ENCODE measurements at places on chromosomes 3 and 15. TPM values are rescaled to one million over a fixed set of nuclear protein-coding genes. Genes with fewer than 3 reads are reported as not detected.

DNA sequence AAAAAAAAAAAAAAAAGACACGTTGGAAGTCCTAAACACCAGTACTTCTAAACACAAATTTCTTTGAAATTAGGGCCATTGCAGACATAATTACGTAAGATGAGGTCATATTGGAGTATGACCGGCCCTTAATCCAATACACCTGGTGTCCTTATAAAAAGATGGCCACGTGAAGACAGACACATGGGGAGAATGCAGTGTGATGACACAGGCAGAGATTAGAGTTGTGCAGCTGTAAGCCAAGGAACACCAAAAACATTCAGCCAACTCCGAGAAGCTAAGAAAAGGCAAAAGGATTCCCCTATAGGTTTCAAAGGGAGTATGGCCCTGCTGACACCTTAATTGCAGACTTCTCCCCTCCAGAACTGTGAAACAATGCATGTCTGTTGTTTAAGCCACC, 379.0 kb upstream of the PDZRN3 start:
- H3K4me3 ChIP-seq: no peak overlapping the region
- no peaks in the 10 kb centered on the region for H3K36me3 ChIP-seq
- no peak for DNase-seq
- H3K27me3 ChIP-seq: no peaks in the 10 kb centered on the region
- H3K27ac ChIP-seq: no peak overlapping the region
- no peaks in the 10 kb centered on the region for H3K4me1 ChIP-seq

- no peak overlapping the region for H3K4me3 ChIP-seq
- no peak overlapping the region for H3K27ac ChIP-seq
- no peaks in the 10 kb centered on the region for H3K36me3 ChIP-seq
- no peaks in the 10 kb centered on the region for H3K4me1 ChIP-seq
These were observed 217.6 kb downstream of the ARRDC4 start for GRCh38 chr15:98177966-98178592.

DNA sequence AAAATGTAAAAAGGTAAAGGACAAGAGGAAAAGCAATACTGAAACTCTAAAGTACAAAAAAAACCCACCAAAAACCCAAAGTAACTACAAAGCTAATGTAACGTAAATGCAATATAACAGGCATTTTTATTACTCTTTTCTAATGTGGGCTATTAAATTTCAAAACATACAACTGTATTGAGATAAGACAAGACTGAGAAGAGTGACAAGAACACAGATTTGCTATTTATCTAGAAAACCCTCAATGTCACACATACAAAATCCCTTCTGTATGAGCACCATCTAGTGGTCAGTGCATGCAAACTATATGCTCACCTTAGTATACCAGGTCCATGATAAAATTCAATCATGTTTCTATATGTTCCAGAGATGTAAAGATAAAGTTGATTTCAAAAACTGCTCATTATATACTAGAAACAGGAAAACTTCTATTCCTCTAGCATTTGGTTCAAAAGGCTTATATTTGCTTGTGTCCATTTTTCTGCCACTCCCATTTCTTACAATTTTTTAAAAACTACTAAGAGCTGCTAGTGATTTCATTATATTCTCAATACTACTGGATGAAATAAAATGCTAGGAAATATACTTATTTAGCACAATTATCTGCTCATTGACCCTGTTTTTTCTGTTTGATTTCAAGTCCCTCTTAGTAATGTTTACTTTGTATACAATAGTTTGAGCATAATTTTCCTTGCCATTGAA, 111.4 kb downstream of the DLG1 start:
- H3K27ac ChIP-seq: no peak overlapping the region
- no peaks in the 10 kb centered on the region for H3K27me3 ChIP-seq
- H3K4me3 ChIP-seq: no peak overlapping the region
- no peaks in the 10 kb centered on the region for H3K36me3 ChIP-seq

COPS2 gene
- 33.7 TPM for total RNA-seq

GRCh38 chr3:130582457-130583153, 65.6 kb downstream of the COL6A6 start:
- H3K27ac ChIP-seq: no peak overlapping the region
- H3K36me3 ChIP-seq: no peaks in the 10 kb centered on the region
- H3K4me1 ChIP-seq: no peaks in the 10 kb centered on the region
- no peak overlapping the region for H3K4me3 ChIP-seq
- no peak for DNase-seq
- no peaks in the 10 kb centered on the region for H3K27me3 ChIP-seq

DNA sequence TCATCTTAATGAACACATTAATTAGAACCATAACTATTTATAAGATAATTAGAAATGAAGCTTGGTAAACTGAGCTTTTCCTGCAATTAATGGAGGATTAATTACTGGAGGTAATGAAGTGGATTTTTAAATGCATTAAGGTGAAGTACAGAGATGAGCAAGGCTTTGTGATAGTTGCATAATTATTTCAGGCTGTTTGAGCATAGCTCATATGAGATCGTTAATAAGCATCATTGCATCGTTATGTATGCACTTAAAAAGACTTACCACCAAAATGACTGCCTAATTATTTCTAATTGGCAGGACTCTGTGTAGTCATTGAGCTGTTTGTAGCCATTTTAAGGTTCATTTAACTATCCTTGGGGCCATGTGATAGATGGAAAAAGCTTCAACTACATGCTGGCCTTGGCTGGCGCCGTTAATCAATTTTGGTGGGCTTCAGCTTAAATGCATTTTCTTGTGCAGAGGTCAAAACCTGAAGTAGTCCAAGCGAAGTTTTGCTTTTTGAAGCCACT, 55.3 kb downstream of the RSRC1 start:
- H3K4me1 ChIP-seq: peaks cover 6% of the 10 kb centered on the region
- no peaks in the 10 kb centered on the region for H3K27me3 ChIP-seq
- DNase-seq: no peak
- H3K4me3 ChIP-seq: no peak overlapping the region

- H3K4me3 ChIP-seq: no peak overlapping the region
- no peak for DNase-seq
- peaks cover 33% of the 10 kb centered on the region for H3K4me1 ChIP-seq
- H3K36me3 ChIP-seq: no peaks in the 10 kb centered on the region
- H3K27me3 ChIP-seq: no peaks in the 10 kb centered on the region
These were observed 32.9 kb downstream of the B3GALNT1 start for GRCh38 chr3:161072211-161072621.

PATL2 gene
- total RNA-seq: 1.6 TPM

DNA sequence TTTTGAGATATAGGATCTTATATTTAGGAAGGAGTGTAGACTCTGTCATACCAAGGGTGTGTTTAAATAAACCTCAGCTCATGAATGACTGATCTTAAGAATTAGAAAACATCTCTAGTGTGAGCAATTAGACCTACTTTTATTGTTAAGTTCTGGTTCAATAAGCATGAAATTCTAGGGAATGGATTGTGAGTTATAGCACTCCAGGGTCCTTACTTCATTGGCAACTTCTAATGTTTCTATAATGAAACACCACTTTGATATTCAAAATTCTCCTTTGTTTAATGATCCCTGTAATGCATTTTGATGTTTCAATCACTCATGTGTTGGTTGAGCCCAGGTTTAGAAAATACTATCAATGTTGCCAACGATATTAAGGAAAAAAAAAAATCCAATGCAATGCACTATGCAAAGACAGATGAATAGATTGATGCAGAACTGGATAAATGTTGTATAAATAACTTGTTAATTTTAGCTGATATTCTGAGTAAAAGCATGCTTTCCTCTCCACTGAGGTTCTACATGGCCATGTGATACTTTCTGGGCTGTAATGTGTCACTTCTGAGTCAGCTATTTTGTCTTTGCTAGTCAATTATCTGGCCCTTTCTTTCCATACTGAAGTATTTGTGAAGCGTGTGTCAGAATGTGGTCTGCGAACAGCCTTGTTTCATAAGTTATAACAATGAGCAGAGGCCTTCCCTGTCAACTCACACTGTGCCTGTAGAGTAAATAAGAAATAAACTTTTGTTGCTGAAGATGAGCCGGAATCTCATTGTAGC, 1035.9 kb downstream of the PLOD2 start:
- H3K27me3 ChIP-seq: no peaks in the 10 kb centered on the region
- no peak for DNase-seq
- H3K4me3 ChIP-seq: no peak overlapping the region
- H3K27ac ChIP-seq: no peak overlapping the region
- H3K36me3 ChIP-seq: no peaks in the 10 kb centered on the region
- no peaks in the 10 kb centered on the region for H3K4me1 ChIP-seq

- no peak overlapping the region for H3K4me3 ChIP-seq
- H3K27me3 ChIP-seq: no peaks in the 10 kb centered on the region
- H3K36me3 ChIP-seq: no peaks in the 10 kb centered on the region
These were observed 20.0 kb downstream of the SLC27A2 start for GRCh38 chr15:50202003-50202402.

GRCh38 chr3:120129718-120130513, 35.7 kb upstream of the GSK3B start:
- no peaks in the 10 kb centered on the region for H3K27me3 ChIP-seq
- H3K4me1 ChIP-seq: no peaks in the 10 kb centered on the region
- H3K36me3 ChIP-seq: no peaks in the 10 kb centered on the region
- DNase-seq: no peak
- no peak overlapping the region for H3K27ac ChIP-seq

DNA sequence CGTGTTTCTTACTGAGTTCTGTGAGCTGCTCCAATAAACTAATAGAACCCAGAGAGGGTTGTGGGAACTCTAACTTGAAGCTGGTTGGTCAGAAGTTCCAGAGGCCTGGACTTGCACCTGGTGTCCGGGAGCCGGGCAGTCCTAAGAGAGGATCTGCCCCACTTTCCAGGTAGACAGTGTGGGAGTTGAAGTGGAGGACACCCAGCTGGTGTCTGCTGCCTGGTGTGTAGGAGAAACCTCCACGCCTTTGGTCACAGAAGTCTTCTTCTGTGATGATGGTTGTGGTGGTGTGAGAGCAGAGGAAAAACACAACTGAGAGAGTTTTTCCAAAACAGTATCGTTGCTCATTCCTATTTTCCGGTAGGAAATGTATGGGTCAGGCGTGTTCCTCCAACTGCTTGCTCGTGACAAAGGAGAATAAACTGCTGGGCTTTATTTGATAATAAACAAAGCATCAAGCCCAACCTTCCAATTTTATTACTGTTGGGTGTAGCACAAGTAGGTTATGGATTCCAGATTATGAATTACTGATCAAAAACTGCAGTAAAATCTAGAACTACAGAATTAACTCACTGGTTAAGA, 137.0 kb downstream of the KLF13 start:
- no peak overlapping the region for H3K27ac ChIP-seq
- no peaks in the 10 kb centered on the region for H3K27me3 ChIP-seq
- peaks cover 14% of the 10 kb centered on the region for H3K4me1 ChIP-seq

POPDC2 gene
- total RNA-seq: 0.99 TPM

DNA sequence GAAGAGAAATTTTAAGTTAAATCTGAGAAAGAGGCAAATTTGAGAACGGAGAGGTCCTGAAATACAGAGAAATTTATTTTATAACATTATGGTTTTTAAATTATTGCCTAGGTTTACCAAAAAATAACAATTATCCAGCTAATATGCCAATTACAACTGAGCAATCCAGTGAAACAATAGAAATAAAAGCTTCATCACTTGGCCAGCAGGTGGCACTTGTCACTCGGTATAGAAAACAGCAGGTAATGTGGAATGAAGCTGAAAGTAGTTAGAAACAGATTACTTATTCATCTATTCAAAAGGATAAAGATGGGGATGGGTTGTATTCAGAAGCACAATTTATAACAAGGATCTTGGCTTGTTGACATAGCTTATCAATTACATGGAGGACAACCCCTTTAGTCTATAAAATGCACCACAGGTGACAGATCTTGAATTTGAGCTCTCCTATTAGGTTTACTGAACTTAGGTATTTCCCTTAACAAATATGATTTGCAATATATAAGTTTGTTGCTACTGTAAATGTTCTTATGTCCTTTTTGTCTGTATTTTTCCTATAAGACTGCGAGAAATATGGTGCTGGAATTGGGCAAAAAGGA, 70.1 kb upstream of the GUCA1C start:
- H3K4me1 ChIP-seq: no peaks in the 10 kb centered on the region
- no peak overlapping the region for H3K4me3 ChIP-seq
- H3K27me3 ChIP-seq: no peaks in the 10 kb centered on the region

- no peak for DNase-seq
- no peak overlapping the region for H3K4me3 ChIP-seq
- peaks cover 49% of the 10 kb centered on the region for H3K4me1 ChIP-seq
- no peaks in the 10 kb centered on the region for H3K27me3 ChIP-seq
- H3K36me3 ChIP-seq: no peaks in the 10 kb centered on the region
These were observed 29.6 kb downstream of the TLNRD1 start for GRCh38 chr15:81030301-81030750.

DNA sequence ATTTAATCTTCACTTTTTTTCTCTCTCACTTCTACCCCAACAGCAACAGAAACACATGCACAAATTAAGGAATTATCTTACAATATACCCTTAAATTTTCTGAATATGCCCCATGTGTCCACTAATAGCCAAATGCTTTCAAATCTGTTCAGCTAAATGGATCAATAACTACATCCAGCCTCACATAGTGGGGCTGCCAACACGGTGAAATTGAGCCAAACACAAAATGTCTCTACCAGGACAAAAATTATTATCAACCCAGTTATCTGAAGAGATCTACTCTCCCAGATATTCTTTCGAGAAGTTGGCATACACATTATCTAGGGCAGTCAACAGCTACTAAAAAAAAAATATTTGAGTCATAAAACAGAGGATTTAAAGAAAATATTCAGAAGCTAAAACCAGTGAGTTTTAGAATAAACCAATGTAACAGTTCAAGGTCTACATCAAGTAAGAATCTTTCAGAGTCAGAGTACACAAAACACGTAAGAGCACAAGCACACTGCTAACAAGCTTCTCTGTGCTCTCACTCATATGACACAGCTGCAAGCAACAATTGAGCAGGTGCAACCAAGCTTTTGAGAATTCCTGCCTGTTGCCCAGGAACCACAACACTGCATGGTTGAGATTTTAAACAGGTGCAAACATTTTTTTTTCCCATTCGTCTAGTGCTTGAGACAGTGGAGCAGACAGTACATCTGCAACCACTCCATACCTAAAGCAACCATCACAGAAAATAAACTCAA, 247.7 kb downstream of the ZBTB20 start:
- H3K27ac ChIP-seq: peak overlapping the region; percentile 66
- H3K36me3 ChIP-seq: no peaks in the 10 kb centered on the region
- H3K27me3 ChIP-seq: no peaks in the 10 kb centered on the region

ISL2 gene
- not detected for total RNA-seq

All from body of pancreas (tissue), 4 donors.